Epithelial cell of esophagus (primary cell): ENCODE measurements at places on chromosomes 13 and 19.

DNA sequence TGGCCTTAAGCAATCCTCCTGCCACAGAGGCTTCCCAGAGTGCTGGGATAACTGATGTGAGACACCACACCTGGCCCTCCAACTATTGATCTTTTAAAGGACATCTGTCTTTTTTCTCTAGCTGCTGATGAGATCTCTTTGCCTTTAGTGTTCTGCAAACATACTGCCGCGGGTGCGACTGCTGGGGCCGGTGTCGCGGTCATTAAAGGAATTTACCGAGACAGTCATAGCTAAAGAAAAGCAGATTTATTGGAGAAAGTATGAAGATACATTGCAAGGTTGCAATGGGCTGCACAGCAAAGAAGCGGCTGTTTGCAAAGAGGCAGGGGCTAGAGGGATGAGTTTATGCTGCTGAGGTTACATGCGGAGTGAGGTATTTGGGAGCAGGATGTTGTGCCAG, 31.2 kb upstream of the LRRC4B start:
- no peak for DNase-seq

DNA sequence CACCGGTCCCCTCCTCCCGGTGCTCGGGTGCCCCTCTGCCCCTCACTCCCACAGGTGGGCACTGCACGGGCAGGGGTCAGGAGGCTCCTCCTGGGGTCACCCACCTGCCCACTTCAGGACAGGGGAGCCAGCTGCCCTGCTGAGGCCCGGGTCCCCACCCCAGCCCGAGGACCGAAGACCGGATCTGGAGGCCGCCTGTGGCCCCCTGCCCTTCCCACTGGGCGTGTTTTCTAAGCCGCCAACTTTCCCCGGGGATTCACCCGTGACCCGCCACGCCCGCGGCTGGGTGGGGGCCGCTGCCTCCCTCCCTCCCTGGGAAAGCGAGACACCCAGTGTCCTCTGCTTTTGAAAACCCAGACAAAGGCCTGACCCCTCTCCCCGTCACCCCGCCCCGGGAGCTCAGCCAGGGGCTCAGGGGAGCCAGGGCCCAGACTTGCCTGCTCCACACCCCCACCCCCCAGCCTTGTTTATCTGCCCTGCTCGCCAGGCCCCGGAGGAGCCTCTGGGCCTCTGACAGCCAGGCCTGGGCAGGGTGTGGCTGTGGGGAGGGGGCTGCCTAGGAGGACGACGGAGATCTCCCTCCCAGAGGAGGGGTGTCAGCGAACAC, 1.3 kb downstream of the PALM start:
- no peak for DNase-seq

DNA sequence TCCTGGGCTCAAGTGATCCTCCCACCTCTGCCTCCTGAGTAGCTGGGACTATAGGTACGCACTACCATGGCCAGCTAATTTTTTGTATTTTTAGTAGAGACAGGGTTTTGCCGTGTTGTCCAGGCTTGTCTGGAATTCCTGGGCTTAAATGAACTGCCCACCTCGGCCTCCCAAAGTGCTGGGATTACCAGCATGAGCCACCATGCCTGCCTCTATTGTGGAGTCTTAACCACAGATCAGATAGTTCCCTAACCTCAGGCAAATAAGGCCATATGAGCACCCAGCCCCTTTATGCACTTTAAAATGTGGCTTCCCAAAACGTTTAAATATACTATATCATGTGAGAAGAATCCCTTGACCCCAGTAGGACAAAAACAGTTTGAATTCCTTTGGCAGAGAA, 16.4 kb downstream of the CNMD start:
- no peak for DNase-seq

DNA sequence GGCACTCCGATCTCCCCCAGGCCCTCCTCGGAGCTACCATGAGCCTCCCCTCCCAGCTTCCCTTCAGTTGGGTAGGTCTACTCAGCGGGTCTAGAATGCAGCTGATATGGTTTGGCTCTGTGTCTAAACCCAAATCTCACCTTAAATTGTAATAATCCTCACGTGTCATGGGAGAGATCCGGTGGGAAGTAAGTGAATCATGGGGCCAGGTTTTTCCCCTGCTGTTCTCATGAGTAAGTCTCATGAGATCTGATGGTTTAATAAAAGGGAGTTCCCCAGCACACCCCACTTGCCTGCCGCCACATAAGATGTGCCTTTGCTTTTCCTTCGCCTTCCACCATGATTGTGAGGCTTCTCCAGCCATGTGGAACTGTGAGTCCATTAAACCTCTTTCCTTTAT, 14.5 kb upstream of the DOCK9 start:
- DNase-seq, result peak; percentile 88

- DNase-seq, result peak; percentile 73
Observed at GRCh38 chr19:8396563-8397203, 6.5 kb downstream of the RAB11B start.

DNA sequence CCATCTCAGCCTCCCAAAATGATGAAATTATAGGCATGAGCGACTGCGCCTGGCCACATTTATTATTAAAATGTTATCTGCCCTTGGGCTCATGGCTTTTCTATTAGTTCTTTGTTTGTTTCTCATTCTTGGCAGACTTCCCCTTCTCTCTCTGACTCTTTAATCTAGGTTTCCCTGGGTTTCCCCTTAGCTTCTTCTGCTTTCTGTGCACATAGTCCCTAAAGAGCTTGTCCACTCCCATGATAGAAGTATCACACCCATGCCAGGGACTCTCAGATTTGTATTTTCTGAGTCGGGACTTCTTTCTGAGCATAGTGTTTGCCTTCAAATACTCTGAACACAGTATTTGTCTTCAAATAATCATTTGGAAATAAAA, 38.6 kb upstream of the ITM2B start:
- peak; percentile 59 for DNase-seq

GRCh38 chr13:40483601-40484000, 182.8 kb downstream of the FOXO1 start:
- DNase-seq, result no peak

GRCh38 chr19:29680447-29680846, 15.2 kb downstream of the PLEKHF1 start:
- DNase-seq, result no peak

DNA sequence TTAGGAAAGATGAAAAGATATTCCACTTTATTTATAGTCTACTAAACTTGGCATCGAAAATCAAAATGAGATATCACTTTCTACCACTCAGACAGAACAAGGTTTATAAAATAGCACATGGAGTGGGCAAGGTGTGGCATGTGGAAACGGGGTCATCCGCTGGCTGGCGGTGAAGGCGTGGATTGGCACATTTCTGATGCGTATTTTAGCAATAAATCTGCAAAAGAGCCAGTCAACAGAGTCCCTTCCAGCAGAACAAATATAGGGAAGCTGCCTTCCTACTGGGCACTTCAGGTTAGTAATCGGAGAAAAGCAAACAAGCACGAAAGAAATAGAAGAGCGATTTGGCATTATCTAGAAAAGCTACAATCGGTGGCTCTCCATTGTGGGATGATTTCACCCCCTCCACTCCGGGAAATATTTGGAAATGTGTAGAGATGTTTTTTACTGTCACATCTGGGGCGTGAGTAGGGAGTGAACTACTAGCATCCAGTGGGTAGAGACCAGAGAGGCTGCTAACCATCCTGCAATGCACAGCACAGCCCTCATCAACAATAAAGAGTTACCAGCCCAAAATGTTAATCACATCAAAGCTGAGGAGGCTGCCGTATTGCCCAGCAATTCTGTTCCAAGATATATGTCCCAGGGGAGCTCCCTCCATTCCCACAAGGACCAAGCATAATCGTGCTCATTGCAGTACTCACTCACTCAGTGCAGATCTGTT, 116.1 kb upstream of the PEG3 start:
- no peak for DNase-seq

- DNase-seq, result no peak
Observed at GRCh38 chr13:113398963-113399754, 35.2 kb upstream of the GRTP1 start.

GRCh38 chr13:44867825-44868224, 121.4 kb downstream of the NUFIP1 start:
- DNase-seq, result no peak

DNA sequence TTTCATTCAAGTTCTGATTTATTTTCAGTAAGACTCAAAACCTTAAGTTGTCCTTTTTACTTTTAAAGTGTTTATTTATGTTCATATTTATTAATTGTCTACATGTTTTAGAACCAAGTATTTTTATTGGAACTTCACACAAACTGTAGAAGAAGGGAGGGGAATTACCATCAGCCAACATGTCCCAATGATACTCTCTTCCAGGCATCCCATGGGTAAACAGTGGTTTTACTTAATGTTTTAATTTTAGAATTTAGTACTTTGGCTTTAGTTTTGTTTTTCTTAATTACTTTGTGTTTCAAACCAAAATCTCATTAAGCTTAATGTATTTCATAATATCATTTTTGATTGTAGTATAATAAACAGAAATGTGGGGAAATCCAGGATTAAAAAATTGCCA, 5.2 kb downstream of the TNFSF13B start:
- no peak for DNase-seq

DNA sequence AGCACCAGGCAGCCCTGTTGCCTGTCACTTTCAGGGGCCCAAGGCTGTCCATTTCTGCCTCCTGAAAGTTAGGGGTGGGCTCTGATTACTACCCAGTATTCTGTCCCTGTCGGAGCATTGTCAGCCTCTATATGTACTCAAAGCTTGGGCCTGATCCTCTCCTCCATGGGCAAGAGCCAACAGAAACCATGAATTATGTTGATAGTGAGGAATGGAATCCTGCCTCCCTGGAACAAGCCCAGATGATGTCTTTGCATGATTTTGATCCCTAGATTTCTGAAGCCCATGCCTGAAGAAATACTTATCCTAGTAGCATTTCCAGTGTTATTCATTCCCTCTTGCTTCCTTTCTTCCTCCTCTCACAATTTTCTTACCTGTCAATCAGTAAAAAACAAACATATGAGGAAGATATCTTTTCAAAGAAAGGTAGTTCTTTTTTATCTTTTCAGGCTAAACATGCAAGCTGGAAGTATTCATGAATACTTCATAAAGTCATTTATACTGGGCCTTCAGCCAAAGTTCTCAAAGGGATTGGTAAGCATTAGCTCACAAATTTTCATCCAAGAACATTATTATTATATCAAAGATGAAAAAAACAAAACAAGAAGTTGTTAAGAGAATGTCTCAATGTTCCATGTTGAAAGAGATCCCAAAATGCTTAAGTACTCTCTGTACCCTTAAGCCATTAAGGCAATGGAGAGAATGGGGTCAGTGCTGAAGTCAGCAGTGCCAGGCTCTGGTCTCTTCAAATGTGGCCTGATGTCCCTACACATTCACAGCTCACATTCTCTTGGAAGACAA, 171.7 kb downstream of the NHLRC3 start:
- DNase-seq, result peak; percentile 33

DNA sequence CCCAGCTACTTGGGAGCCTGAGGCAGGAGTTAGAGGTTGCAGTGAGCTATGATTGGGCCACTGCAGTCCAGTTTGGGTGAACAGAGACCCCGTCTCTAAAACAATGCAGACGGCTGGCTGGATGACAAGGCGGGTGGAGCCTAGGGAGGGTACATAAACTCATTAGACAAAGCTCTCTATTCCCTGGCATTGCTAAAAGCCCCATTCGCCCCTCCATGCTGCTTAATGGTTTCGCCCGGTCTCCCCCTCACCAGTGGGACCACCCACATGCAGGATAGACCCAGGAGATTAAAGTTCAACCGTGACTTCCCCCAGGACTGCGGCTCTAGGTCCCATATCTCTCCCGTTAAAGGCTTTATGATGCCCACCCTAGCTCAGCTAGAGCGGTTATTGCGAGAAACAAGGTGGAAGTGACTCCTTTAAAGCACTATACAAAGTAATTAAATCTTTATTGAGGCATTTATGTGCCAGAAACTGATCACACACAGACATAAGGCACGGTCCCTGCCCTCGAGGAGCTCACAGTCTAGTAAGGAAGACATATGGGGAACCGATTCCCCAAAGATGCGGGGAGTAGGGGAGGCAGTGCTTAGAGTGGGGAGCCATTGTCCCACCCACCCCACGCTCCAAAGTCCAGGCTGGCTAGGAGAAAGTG, 4.9 kb downstream of the LYPD3 start:
- DNase-seq, result peak; percentile 31

- peak; percentile 70 for DNase-seq
Observed at GRCh38 chr13:99031832-99032231, 54.0 kb upstream of the DOCK9 start.

GRCh38 chr13:97851269-97851668, 102.2 kb upstream of the IPO5 start:
- DNase-seq, result no peak

- no peak for DNase-seq
Observed at GRCh38 chr13:22061806-22062391, 391.0 kb downstream of the FGF9 start.

- DNase-seq, result no peak
Observed at GRCh38 chr19:40567040-40567749, 9.5 kb upstream of the SHKBP1 start.

DNA sequence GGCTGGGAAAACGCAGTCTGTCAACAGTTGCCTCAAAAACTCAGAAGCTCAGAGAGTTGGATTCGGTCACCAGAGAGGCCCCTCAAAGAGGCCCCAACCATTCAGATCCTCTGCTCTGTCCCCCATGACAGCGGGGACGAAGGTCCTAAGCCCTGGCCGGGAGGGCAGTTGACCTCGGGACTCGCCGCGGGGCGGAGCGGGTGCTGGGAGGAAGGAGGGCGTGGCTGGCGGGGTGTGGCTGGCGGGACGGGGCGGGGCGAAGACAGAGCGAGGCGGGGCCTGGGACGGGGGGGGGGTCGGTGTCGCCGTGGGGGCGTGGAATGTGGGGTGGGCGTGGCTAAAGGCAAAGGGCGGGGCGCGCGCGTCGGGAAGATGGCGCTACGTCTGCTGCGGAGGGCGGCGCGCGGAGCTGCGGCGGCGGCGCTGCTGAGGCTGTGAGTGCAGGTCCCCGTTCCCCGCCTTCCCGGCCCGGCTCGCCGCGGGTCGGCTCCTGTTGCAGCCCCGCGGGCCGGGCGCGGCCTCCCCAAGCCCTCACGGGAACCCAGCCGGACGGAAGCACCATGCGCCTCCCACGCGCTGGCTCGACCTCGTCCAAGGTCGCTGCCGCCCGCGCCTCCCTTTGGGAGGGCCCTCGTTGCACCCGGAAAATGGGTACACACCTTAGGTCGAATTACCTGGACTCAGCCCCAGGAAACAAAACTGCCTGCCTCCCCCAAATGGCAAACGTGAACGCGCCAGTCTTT, 105.2 kb downstream of the TM9SF2 start:
- peak; percentile 88 for DNase-seq

DNA sequence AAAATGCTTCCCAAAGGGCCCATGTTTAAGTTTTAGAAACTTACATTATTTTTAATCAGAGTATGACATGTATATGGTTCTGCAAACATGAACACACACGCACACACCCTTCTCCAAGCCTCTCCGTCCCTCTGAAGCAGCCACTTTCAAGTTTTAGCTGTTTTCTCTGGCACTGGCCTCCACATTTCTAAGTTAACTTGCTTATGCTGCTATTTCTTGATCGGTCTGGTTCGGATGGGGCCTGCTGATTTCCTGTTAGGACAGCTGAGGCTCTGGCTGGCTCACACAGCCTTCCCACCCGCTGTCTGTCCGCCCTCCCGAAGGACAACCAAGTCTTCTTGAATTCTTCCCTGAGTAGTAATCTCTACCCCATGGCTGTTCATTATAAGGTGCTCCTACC, 4.4 kb downstream of the SPC24 start:
- DNase-seq, result no peak

- peak; percentile 32 for DNase-seq
Observed at GRCh38 chr19:17441241-17442021, 7.0 kb downstream of the TMEM221 start.

- no peak for DNase-seq
Observed at GRCh38 chr13:33052506-33053280, 36.5 kb downstream of the KL start.
